ENCODE measurements at places on chromosomes 5 and 9.
A peak's percentile ranks its signal among the peaks of the same experiment; 100 is the strongest.

GRCh38 chr9:93138171-93138764, 4.2 kb upstream of the NINJ1 start:
- DNase-seq = no peak

DNA sequence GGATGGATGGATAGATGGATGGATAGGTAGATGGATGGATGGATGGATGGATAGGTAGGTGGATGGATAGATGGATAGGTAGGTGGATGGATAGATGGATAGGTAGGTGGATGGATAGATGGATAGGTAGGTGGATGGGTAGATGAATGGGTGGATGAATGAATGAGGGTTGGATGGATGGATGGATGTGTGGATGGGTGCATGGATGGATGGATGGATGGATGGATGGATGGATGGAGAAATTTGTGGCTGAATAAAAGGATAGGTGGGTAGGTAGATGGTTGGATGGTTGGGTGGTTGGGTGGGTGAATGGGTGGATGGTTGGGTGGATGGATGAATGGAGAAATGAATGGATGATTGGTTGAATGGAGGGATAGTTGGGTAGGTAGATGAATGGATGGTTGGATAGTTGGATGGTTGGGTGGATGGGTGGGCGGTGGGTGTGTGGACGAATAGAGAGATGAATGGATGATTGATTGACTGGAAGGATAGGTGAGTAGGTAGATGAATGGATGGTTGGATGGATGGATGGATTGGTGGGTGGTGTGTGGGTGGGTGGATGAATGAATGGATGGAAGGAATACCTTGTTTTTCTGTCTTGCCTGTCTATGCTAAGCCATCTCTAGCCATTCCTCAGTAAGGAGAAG, 71.0 kb upstream of the ASS1 start:
- DNase-seq = no peak

DNA sequence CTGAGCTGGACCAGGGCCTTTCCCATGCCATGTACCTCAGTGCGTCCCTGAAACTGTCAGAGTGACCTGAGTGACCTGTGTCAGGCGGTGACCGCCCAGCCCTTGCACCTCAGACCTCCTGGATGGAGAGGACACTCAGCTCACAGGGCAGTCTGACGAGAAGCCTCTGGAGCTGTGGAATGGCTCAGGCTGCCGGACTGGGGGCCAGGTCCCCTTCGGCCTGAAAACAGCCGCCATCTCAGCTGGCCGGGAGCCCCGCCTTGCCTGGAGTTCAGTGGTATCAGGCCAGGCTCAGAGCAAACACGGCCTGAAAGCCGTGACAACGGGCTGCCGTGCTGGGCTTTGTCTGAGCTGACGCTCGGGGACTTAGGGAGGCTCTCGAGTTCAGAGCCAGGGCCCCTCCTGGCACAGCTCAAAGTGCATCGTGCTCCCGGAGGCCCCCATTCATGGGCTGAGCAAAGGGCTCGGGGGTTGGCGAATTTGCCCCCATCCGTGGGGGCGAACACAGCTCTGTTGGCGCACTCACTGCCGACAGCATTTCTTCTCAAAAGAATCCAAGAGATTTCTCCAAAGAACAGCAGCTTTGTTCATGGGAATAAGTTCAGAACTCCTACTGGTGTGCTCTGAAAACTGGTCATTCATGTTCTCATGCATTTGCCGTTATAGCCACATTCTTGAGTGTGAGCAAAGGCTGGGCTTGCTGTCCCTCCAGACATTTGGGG, 8.4 kb upstream of the SLC9A3 start:
- no peak for DNase-seq

DNA sequence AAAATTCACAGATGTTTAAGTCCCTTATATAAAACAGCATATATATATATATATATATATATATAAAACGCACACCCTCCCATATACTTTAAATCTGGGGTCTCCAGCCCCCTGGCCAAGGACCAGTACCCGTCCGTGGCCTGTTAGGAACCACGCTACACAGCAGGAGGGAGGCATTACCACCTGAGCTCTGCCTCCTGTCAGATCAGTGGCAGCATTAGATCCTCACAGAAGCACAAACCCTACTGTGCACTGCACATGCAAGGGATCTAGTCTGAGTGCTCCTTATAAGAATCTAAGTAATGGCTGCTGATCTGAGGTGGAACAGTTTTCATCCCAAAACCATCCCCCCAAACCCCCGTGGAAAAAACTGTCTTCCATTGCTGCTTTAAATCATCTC, 9.0 kb downstream of the PSIP1 start:
- no peak for DNase-seq

DNA sequence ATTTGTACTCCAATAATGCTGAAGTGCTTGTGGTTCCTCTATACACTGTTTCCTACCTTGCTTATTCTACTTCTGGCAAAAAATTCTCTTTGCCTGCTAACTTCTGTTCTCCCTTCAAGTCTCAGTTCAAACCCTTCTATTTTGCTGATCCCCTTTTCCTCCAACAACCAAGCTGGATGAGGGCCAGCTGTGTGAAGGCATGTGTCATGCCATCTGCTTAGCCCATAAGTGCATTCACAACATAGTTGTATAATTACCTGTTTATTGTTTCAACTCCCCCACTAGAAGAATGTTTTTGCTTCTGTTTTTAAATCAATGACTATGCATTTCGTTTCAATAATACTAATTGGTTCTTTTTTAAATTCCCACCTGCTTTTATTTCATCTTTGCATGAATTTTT, 1951.4 kb upstream of the WWC1 start:
- no peak for DNase-seq

DNA sequence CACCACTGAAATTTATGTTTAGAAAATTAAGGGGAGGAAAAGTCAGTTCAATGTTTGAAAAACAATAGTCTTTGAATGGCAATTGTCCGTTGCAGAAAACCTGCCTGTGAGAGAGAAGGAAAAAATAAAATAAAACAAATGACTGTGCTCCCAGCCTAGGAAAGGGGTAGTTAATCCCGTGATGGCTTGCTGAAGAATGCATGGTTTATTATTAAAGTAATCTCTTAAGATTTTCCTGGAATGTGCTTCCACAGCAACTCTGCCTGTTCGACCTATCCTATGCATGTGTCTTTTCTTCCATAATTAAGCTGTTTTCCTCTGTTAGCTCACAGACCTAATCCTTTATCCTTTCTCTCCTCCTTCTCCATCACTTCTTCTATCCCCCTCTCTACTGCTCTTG, 2.4 kb upstream of the DAB2 start:
- DNase-seq = no peak

DNA sequence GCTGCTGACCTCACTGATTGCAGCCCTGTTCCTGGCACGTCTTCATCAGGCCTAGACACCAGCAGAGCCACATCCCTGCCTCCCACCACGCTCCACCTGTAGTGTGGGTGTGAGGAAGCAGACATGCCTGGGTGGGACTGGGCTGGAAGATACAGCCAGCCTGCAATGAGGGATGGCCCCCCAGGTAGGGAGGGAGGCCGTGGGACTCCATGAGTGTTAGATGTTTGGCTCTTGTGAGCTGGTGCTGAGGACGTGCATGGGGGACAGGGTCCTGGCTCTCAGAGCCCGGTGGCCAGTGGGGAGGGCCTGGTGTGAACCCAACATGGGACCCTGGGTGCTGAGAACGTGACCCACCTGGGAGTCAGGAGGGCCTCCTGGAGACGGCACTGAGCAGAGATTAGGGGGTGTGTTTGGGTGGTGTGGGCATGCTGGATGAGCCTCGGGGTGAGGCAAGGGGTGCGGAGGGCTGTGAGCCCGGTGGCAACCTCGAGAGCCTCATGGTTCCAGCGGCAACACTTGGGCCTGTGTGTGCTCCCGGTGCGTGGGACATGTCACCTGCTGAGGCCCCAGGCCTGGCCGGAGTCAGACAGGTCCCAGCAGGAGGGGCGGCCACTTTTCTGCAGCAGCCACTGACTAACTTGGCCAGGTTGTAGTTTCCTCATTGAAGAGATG, 87.6 kb downstream of the PHF2 start:
- DNase-seq = no peak

DNA sequence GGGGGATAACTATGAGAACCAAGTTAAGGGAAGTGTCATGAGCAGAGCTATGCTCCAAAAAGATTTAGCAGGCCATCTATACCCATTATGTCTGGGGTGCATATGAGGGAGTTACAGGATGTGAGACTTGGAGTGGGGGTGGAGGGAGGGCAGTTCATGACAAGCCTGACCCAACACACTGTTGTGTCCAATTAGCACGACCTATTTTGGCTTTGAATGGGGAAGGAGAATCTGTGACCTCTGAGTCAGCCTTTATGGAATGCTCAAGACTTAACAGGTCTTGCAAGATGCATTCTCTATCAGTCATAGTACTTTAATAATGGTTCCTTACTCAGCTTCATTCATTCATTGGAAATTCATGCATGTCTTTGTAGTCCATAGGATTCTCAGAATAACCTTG, 71.7 kb downstream of the GRIA1 start:
- DNase-seq = no peak

DNA sequence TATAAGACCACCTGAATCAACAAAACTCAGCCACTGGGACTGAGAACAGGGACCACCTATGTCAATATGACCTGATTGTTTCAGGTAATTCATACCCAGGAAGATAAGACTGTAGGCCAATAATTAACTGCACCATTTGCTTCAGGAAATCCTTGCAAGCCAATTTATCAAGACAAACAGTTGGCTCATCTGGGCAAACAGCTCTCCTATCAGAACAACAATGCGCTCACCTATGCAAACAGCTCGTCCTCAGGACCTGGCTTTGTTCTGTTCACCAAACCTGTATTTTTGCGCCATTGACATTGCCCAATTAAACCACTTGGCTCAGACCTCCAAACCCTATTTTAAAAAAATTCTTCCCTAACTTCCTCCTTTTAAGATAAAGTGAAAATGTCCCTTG, 92.3 kb upstream of the MARCHF11 start:
- DNase-seq = no peak

GRCh38 chr5:132655821-132656773, 1.9 kb upstream of the IL13 start:
- peak; percentile 50 for DNase-seq

DNA sequence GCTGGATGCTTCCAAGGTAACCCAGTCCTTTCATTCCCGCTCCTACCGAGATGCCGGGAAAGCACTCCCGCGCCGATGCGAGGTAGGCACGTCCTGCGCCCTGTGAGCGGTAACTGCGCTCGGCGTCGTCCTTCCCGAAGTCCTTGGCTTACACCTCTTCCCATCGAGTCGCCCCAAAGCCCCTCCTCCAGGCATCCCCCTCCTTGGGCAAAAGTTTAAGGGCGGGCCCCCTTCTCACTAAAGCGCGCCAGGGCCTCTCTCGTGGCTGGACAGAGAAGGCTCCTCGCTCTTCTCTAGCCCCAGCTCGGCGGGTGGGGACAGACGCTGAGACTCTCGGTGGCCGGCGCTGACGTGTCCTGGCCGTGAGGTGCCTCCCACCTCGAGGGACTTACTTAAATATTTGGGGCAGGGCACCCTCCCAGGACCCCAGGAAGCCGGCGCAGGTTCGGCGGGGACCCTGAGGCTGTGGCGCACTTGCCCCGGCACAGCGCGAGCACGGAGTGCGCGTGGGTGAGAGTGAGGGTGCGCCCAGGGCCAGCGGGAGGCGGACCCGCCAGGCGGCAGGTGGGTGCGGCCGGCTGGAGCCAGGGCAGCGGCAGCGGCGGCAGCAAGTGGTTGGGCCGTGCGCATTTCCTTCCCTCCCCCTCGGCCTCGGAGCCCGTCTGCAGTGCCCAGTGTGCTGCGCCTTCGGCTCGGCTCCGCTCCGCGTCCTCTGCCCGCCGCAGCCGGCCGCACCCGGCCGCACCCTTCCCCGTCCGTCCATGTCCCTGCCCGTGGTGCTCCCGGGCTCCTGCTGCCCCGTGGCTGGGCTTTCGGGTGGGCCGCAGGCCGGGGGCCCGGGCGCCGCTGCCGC, at the start of gene ENTREP1:
TSS of gene ENTREP1 (plus strand) at position 667 of the 853 bp plus-strand sequence. CDS start at position 762, 95 bp downstream.
- no peak for DNase-seq

DNA sequence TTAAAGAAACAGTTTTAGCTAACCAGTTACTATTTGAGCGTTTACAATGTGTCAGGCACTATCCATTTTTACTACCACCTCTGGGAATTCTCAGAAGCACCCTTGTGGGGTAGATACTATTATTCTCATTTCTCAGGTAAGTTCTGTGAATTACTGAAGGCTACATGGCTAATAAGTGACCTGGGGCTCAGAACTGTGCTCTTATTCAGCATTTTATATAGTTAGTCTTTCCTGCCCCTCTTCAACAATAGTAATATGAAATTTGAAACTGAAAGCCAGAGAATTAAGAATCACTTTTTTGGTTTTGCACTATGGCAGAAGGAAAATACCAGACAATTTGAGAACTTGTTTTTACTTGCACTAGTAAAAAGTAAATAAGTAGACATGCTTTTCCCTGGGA, 11.8 kb downstream of the ELL2 start:
- no peak for DNase-seq

DNA sequence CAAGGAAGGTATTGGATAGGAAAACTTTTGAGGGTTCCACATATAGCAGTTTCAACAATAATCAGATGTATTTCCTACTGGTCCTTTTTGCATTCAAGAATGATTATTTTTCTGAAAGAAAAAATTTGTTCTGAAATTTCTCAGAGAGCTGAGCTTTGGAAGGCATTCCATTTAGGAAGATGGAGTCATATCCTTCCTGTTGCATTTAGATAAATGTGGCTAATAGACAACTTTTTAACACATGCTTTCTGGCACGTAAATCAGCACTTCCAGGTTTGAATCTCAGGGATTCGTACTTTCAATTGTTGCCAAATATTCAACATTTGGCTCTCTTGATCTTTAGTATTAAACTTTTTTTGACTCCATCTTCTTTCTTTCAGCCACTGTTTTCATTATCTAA, 24.8 kb upstream of the TLR4 start:
- no peak for DNase-seq

- no peak for DNase-seq
Observed at GRCh38 chr5:116176121-116176520, 91.3 kb downstream of the COMMD10 start.

DNA sequence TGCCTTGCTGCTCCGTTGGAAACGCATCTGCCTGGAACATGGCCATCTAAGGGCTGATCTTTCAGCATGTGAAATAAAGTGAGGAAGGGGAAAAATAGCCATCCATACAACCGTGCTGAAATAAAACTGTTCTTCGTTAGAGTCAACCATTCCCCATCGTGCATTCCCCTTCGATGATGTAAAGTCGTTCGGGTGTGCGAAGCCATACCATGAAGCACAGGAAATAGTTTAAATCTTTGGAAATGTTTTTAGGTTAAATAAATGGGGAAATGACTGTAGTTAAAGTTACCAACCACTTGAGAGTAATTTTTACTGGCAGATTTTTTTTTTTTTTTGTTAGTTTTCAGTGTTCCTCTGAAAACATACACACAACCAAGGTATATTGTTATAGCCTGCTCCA, 302.5 kb downstream of the SH3GL2 start:
- no peak for DNase-seq

DNA sequence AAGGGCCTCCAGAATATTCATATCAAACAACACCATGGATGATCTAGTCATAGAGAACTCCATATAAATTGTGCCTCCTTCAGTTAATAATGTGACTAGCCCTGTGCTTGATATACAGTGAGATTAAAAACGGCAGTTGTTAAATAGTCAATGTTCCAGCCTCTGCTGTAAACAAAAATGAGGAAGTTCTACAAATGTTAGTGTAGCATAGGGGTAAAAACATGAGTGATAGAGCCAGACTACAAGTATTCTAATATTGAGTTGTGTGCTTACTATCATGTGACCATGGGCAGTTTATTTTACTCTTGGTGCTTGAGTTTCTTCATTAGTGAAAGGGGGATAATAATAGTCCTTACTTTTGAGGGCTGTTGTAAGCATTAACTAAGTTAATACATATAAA, 43.3 kb upstream of the SLCO6A1 start:
- no peak for DNase-seq
